ENCODE measurements at places on chromosomes 3 and 15.

- peak; percentile 7 for DNase-seq
Observed at GRCh38 chr15:53586799-53587198, 172.7 kb downstream of the WDR72 start.

GRCh38 chr3:123491966-123492587 lies 43.2 kb upstream of the ADCY5 start:
- no peak for DNase-seq

GRCh38 chr3:175247629-175248028 lies 388.5 kb downstream of the NAALADL2 start:
- DNase-seq = no peak

DNA sequence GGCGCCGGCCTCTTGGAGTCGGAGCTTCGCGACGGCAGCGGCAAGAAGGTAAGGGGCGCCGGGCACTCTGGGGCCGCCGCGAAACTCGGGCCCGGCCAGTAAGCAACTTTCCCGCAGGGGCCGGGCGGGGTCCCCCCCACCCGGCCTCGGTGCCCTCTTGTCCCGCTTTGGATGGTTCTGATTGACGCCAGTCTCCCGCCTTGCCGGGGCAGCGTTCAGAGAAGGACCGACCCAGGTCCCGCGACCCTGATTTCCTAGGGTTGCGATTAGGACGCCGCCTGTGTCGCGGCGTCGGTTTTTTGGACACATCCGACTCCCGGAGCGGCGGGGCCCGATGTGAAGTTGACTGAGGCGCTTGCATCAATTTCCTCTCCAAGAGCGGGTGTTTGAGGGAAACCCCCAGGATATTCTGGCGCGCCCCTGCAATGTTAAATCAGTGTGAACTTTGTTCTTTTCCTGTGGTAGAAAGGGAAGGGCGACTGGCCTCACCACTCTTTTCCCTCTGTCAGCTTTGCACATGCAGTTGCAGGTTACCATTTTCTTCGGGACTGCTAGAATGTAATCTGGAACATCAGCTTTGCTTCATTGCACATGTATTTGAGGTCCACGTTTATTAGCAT lies 755 bp downstream of the PDE8A start:
- DNase-seq = peak; percentile 52

GRCh38 chr15:68489421-68489820 lies 57.5 kb upstream of the ITGA11 start:
- DNase-seq = no peak

DNA sequence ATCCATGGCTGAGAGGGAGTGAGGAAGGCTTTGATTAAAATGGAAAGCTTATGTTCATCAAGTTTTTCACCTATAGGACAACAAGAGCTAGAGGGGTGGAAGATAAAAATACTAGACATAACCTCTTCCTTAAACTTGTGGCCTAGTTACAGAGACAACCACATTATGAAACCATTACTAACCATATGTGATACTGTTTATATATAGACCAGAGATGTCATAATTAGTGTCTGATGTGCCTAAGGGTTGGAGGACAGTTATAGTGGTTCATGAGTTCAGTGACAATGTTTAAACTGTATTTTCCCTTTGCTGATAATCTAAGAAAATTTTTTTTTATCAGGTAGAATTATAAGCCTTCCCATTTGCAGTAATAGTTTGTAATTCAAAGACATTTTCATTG lies 23.7 kb downstream of the PHLDB2 start:
- no peak for DNase-seq

Data from activated CD4-positive, alpha-beta T cell treated with anti-CD3 and anti-CD28 coated beads, Interleukin-2, amount 10 ng/mL, durations not matched to agents 7 days and 5 days (primary cell).